Esophagus squamous epithelium (tissue), 5 donors: ENCODE measurements at places on chromosomes 6 and 20.

GRCh38 chr20:56069016-56069415 is 63.7 kb upstream of the CBLN4 start:
- no peak for DNase-seq

DNA sequence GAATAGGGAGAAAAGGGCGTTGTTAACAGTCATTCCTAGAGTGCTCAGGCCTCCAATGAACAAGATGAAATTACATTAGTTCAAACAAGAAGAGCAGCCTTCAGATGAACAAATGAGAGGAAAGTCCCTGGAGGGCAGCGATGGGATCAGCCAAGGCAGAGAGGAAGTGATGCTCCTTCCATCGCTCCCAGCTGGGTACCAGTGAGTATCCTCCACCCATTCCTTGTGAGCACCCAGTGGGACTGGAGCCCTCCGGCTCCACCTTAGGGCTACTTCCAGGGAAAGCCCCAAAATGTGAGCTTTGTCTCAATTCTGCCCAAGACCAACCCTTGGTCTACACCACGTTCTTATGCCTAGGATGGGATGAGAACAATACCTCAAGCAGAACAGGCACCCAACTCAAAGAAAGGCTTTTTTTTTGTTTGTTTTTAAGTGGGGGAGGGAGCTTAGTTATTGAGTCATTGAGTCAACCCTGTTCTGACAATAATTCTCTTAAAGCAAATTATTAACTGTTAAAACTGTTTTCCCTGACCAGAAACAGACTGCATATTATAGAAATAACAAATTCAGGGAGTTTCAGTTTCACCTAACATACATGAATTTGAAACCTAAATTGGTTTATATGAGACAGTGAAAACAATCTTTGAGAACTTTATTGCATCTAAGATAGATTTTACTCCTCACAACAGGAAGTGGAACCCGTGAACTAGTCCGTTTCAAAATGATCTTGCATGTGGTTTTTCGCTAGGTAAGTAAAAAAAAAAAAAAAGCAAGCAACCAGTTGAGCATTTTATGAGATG is 106.9 kb downstream of the IPCEF1 start:
- no peak for DNase-seq

- no peak for DNase-seq
These were observed 592.7 kb upstream of the MAN1A1 start for GRCh38 chr6:119942078-119942752.

DNA sequence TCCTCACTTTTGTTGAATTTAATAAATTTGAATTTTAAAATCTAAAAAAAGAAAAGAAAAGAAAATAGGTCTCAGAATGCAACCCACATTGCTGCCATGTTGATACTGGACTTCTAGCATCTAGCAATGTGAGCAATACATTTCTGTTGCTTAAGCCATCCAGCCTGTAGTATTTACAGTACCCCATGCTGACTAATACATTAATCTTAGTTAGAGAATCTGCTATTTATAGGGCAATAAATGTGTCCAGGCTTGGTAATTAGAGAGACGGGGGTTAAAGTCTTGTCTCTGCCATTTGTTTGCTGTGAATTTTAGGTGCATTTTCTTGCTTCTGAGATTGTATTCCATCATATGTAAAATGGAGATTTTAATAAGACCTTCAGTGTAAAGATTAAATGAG is 471.3 kb downstream of the DHX35 start:
- no peak for DNase-seq
